ENCODE measurements at places on chromosomes 3 and 15.

GRCh38 chr3:195240939-195241338, 30.0 kb downstream of the XXYLT1 start:
- no peak overlapping the region for H3K27ac ChIP-seq
- peaks cover 21% of the 10 kb centered on the region for H3K4me1 ChIP-seq
- H3K27me3 ChIP-seq = no peaks in the 10 kb centered on the region
- H3K36me3 ChIP-seq = no peaks in the 10 kb centered on the region

- no peaks in the 10 kb centered on the region for H3K27me3 ChIP-seq
- no peaks in the 10 kb centered on the region for H3K36me3 ChIP-seq
- H3K4me3 ChIP-seq = no peak overlapping the region
- DNase-seq = no peak
Observed at GRCh38 chr15:33089165-33089877, 105.2 kb downstream of the FMN1 start.

DNA sequence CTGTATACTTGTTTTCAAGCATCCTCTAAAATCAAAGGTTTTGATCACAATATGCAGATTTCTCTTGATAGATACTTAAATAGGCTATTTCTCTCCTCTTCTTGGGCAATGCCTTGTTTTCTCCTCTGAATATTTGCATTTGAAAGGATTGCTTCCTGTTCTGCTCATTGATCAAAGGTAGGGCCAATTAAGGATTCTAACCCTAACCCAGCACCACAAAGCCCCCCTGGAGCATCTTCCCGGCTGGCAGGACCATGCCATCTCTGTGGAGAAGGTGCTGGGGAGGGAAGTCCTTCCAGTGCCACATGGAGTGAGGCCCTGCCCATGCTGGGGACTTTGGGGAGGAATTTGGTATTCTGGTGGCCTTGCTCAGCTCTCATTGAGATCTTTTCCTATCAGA, 11.3 kb upstream of the NIPA2 start:
- no peak overlapping the region for H3K27ac ChIP-seq
- no peak for DNase-seq
- H3K4me3 ChIP-seq = no peak overlapping the region
- H3K27me3 ChIP-seq = no peaks in the 10 kb centered on the region
- H3K4me1 ChIP-seq = no peaks in the 10 kb centered on the region

DNA sequence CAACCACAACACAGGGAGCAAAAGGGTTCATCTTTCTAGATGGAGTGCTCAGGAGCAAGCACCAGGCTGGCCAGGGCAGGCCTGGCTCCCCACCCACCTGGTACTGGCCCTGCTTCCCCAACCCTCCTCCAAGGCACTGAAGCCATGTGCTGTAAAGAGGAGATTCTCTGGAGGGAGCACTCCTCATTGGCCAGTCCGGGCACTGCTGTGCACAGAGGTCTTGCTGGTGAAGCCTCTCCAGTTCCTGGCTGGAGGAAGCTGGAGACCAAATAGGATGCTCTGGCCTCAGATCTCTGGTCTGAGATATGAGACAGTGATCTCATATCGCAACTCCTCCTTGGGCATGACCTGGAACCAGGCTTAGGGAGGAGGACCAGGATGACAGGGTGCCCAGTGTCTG, 7.7 kb upstream of the SEMA3F start:
- no peaks in the 10 kb centered on the region for H3K36me3 ChIP-seq
- peaks cover 3% of the 10 kb centered on the region for H3K27me3 ChIP-seq
- H3K4me3 ChIP-seq = no peak overlapping the region
- DNase-seq = no peak
- no peak overlapping the region for H3K27ac ChIP-seq

DNA sequence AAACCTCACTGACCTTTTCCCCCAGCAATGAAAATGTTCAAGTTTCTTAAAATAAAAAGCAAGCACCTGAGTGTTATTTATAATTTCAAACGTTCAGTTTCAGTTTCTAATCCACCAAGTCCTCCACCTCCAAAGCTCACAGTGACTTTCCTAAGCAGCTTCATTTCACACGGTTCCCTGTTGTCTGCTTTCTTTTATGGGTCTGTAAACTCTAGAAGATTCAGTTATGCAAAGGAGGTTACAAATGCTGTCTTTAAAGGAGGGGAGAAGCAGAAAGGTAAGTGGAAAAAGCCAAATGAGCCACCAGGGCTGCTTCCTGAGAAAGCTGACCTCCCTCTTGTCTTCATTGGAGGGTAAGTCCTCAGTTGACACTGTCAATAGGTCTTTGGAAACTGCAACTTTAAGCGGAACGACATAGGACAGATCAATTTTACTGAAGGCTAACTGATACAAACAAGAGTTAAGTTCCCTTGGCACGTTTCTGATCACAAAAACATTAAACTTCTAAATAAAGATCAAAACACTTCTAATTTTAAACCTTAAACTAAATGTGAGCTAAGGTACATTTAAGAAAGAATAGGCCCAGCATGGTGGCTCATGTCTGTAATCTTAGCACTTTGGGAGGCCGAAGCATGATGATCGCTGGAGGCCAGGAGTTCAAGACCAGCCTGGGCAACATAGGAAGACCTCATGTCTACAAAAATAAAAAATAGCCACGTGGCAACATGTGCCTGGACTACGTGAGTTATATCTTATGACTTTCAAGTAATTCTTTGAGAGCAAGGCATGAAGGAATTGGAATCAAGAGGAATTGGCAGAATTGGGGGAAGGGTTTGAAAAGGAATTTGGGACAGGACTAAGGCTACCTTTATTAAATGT, 151.9 kb upstream of the UBE2E1 start:
- DNase-seq = peak; percentile 6
- H3K27me3 ChIP-seq = no peaks in the 10 kb centered on the region
- no peak overlapping the region for H3K27ac ChIP-seq
- H3K4me3 ChIP-seq = no peak overlapping the region

DNA sequence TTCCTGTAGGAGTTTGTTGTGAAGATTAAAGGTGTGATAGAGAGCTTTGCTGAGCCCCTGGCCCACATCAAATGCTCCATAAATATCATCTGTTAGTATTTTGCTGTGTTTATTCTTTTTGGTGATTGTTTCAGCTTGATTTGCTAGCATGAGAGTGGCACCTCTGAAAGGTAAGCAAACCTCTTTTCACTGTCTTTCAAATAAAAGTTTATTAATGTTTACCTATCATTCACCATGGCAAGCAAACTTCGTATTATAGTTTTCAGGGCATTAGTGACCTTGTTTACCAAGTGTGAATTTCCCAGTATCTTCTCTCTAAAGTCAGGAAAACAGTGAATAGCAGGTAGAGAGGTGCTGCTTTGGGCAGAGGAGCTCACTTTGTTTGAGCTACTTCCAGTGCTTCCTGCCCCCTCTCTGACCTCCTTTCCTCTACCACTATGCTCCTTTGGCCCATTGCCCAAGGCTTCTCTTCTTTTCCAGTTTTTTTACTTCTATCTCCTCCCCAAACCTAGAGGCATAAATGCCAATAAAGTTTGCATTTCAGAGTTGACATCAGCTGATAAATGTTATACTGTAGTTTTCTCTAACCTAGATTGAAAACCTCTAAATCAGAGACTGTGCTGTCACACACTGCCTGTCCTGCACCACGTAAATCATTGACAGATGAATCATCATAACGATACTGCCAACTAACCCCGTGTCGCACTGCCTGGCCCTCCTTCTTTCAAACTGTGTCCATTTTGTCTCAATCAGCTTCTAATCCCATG, 569.0 kb downstream of the TUSC7 start:
- H3K36me3 ChIP-seq = no peaks in the 10 kb centered on the region
- no peaks in the 10 kb centered on the region for H3K4me1 ChIP-seq
- H3K27ac ChIP-seq = no peak overlapping the region
- no peak for DNase-seq
- H3K4me3 ChIP-seq = no peak overlapping the region

DNA sequence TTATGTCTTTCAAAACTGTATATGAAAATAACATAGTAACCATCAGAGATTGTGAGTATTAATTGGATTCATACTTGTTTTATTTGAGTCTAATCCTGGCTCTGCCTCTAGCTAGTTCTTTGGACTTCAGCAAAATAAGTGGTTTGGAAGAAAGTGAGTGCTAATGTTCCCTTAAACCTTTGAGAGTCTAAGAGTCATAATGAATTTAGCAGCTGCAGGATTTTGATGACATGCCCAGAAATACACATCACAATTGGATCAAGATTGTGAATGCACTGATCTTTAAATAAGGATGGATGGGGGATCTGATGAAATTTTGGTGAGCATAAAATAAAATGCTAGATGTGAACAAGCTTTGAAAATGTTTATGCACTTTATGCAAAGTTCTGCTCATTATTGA, 79.9 kb upstream of the FAM98B start:
- no peaks in the 10 kb centered on the region for H3K36me3 ChIP-seq
- H3K4me1 ChIP-seq = peaks cover 13% of the 10 kb centered on the region
- no peak overlapping the region for H3K4me3 ChIP-seq
- H3K27ac ChIP-seq = no peak overlapping the region

DNA sequence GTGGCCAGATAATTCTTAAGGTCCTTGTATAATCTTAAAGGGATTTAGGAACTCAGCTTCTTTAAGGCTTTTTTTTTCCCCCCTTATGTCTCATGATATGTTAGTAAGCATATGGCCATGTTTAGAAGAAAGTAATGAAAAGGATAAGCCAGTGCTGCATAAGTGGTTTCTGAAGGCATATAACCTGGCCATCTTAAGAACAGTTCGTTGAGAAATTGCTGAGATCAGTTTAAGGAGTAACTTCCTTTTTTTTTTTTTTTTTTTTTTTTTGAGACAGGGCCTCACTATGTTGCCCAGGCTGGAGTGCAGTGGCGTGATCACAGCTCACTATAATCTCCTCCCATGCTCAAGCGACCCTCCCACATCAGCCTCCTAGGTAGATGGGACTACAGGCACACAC, 51.7 kb downstream of the UBE2E2 start:
- DNase-seq = peak; percentile 15
- no peak overlapping the region for H3K4me3 ChIP-seq
- no peak overlapping the region for H3K27ac ChIP-seq
- no peaks in the 10 kb centered on the region for H3K36me3 ChIP-seq
- H3K27me3 ChIP-seq = no peaks in the 10 kb centered on the region

DNA sequence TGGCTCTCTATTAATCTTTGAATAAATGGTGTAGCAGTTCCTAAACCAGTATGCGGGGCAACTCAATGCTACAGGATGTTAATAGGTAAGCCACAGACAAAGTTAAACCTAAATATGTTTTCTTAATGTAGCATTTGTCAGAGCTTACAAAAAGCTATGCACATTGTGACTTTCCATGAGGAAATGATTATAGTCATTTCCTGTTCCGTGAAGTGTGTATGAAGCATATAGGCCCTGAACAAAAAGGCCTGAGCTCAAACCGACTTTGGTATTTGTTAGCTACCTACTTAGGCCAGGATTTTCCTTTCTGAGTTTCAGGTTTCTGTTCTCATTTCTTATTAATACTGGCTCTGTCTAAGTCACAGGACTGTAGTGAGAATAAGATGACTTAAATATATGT, 14.2 kb downstream of the ZNF80 start:
- H3K4me3 ChIP-seq = no peak overlapping the region
- H3K27ac ChIP-seq = no peak overlapping the region
- H3K4me1 ChIP-seq = no peaks in the 10 kb centered on the region
- H3K27me3 ChIP-seq = no peaks in the 10 kb centered on the region
- H3K36me3 ChIP-seq = no peaks in the 10 kb centered on the region

DNA sequence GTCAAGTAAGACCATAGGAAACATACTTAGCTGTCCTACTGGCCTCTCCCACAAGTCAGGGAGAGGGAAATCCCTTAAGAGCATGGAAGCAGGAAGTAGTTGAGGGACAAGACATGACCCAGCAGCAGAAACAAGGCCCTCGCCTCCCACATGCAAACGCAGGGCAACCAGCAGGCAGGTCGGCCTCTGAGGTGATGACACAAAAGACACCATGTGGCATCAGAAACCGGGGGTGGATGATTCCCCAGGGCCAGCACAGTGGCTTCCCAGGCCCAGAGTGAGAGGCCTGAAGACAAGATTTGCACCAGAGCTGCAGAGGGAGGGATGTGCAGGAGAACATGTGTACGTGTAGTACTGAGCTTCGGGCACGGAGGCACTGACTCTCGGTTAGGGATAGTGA, 26.3 kb downstream of the PXYLP1 start:
- no peak for DNase-seq
- H3K4me3 ChIP-seq = no peak overlapping the region
- H3K27ac ChIP-seq = no peak overlapping the region
- no peaks in the 10 kb centered on the region for H3K36me3 ChIP-seq

- no peak overlapping the region for H3K27ac ChIP-seq
- peaks cover 2% of the 10 kb centered on the region for H3K27me3 ChIP-seq
- H3K4me1 ChIP-seq = peaks cover 26% of the 10 kb centered on the region
- H3K36me3 ChIP-seq = no peaks in the 10 kb centered on the region
- H3K4me3 ChIP-seq = no peak overlapping the region
Observed at GRCh38 chr15:77497110-77497737, 76.5 kb downstream of the HMG20A start.

DNA sequence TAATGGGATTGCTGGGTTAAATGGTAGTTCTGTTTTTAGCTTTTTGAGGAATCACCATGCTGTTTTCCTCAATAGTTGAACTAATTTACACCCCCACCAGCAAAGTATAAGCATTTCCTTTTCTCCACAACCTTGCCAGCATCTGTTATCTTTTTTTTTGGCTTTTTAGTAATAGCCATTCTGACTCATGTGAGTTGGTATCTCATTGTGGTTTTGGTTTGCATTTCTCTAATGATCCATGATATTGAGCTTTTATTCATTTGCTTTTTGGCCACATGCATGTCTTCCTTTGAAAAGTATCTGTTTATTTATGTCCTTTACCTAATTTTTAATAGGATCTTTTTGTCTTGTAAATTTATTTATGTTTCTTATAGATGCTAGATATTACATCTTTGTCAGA, 288.2 kb downstream of the EPHA6 start:
- DNase-seq = no peak
- no peak overlapping the region for H3K27ac ChIP-seq
- no peaks in the 10 kb centered on the region for H3K27me3 ChIP-seq
- H3K4me3 ChIP-seq = no peak overlapping the region
- no peaks in the 10 kb centered on the region for H3K36me3 ChIP-seq
- no peaks in the 10 kb centered on the region for H3K4me1 ChIP-seq

DNA sequence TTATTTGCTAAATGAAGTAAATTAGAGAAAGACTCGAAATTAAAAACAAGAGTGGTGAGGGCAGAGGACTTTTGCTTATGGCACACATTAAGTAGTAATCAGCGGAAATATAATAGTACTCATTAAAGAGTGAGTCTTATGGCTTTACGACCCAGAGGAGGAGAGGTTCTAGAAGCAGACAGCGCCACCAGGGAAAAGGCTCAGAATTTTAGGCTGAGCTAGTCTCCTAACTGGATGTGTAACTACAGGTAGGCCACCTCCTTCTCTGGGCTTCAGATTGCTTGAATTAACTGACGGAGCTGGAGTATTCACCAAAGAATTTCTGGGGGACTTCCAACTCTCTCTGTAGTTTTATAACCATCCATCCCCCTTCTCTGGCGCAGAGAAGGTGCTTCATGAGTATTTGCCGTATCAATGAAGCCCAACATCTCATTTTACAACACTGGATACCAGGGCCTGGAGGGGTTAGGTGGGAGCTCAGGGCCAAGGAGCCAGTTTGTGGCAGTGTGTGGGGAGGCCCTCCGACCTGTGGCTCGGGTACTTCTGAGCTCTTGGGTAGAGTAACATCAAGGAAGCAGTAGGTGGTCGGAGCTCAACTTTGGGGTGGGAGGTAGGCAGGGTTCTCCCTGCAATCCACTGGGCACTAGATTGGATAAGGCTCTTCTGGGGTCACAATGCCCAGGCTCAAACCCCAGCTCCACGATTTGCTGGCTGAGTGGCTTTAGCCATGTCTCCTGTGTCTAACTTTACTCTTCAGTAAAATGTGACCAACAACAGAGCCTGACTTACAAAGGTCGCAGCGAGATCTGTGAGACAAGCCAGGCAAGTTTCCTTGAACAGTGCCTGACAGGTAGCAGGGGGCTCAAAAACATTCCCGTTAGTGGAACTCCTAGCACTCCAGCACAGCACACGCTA, 1.1 kb downstream of the CHCHD4 start:
- DNase-seq = no peak
- H3K27me3 ChIP-seq = no peaks in the 10 kb centered on the region
- H3K27ac ChIP-seq = peak overlapping the region; percentile 91
- peak overlapping the region; percentile 93 for H3K4me3 ChIP-seq
- peaks cover 11% of the 10 kb centered on the region for H3K36me3 ChIP-seq
